Activated CD4-positive, alpha-beta T cell treated with anti-CD3 and anti-CD28 coated beads, Interleukin-2, amount 50 U/mL, for 48 hours (primary cell): ENCODE measurements at places on chromosomes 5 and 9.

DNA sequence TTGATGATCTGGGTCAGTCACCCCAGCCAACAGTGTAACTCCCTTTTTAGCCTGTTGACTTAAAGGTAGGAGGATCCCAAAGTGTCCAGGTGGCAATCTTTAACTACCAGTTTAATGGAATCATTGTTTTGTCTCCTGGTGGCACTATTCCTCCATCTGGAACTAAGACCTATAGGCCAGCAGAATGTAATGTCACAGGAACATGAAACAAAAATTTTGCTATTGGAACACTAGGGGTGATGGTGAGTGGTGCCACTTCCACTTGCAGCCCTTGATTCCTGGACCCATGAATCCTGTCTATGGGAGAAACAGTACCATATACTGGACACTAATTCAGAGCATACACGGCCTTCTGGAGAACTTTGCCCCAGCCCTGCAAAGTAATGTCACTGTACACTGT lies 219.5 kb upstream of the RASA1 start:
- no peak for DNase-seq

- DNase-seq, result no peak
These were observed 316.7 kb upstream of the CDH12 start for GRCh38 chr5:23169660-23170416.

- DNase-seq, result no peak
These were observed 5.5 kb downstream of the PRSS3 start for GRCh38 chr9:33800886-33801285.

- DNase-seq, result no peak
These were observed 225.2 kb downstream of the NPR3 start for GRCh38 chr5:32936329-32936728.

GRCh38 chr5:571791-572190 lies 40.3 kb upstream of the CEP72 start:
- DNase-seq, result no peak

GRCh38 chr5:109155625-109156024 lies 254.1 kb downstream of the PJA2 start:
- DNase-seq, result no peak

DNA sequence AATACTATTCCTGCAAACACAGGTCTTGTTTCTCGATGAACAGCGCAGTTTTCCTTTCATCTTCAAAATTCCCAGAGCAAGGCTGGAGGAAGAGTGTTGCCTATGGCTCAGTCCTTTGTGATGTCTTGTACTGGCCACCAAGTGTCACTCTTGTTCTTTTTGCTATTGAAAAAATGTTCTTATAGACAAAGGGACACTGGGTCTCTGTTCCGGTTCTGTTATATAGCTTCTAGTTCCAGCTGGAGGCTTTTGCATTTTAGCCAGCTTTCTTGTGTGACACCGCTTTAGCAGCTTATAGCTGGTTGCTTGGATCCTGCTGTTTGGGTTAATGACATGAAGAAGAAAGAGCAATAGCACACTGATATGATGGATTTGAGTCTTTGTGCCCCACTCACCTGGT lies 343.7 kb upstream of the KCNN2 start:
- DNase-seq, result no peak
